Aortic smooth muscle cell (primary cell): ENCODE measurements at places on chromosomes 6 and 20. TPM values are rescaled to one million over a fixed set of nuclear protein-coding genes. Genes with fewer than 3 reads are reported as not detected.

The PTK6 gene
- 0.12 and 0.13 TPM in 2 replicates for total RNA-seq

The ZNF165 gene
- 0.26 and 0.44 TPM in 2 replicates for total RNA-seq

The HMGN4 gene
- 70.9 and 77.5 TPM in 2 replicates for total RNA-seq

The CCM2L gene
- total RNA-seq, result 0.37 and 0.53 TPM in 2 replicates

The CTAGE9 gene
- not detected in 2 replicates for total RNA-seq

The IP6K3 gene
- 0.12 TPM in 1 of 2 replicates, not detected in the other for total RNA-seq

The MUC22 gene
- not detected in 2 replicates for total RNA-seq

The ECT2L gene
- under 0.01 TPM in 1 of 2 replicates, not detected in the other for total RNA-seq

The CUL7 gene
- total RNA-seq, result 28.1 and 36.9 TPM in 2 replicates

The PTPRK gene
- 65.0 and 66.5 TPM in 2 replicates for total RNA-seq

The SEMG1 gene
- total RNA-seq, result not detected in 2 replicates

The FRS3 gene
- 0.66 and 1.1 TPM in 2 replicates for total RNA-seq

The FITM2 gene
- 8.2 and 8.5 TPM in 2 replicates for total RNA-seq

The SIRPD gene
- not detected in 2 replicates for total RNA-seq

The PRDM1 gene
- total RNA-seq, result 0.40 and 0.44 TPM in 2 replicates

The PCMTD2 gene
- total RNA-seq, result 37.7 and 53.3 TPM in 2 replicates

The HAO1 gene
- not detected in 2 replicates for total RNA-seq

The OR2H1 gene
- not detected in 2 replicates for total RNA-seq

The PRL gene
- not detected in 2 replicates for total RNA-seq

The ARID1B gene
- 29.2 and 42.0 TPM in 2 replicates for total RNA-seq

The KHDRBS2 gene
- total RNA-seq, result not detected in 2 replicates

The RIPOR3 gene
- 0.12 and 0.13 TPM in 2 replicates for total RNA-seq

The DEFB124 gene
- not detected in 2 replicates for total RNA-seq

The SRSF12 gene
- under 0.01 TPM in 2 replicates for total RNA-seq

The OR12D3 gene
- not detected in 2 replicates for total RNA-seq

The ZNF512B gene
- total RNA-seq, result 7.0 and 7.2 TPM in 2 replicates

The CNR1 gene
- total RNA-seq, result 0.50 and 1.3 TPM in 2 replicates

The OPRL1 gene
- total RNA-seq, result 0.40 and 1.4 TPM in 2 replicates

The GMPR gene
- 37.7 and 40.8 TPM in 2 replicates for total RNA-seq

The MCUR1 gene
- total RNA-seq, result 11.5 and 16.7 TPM in 2 replicates
